ENCODE measurements at places on chromosomes 7 and 10. TPM values are rescaled to one million over a fixed set of nuclear protein-coding genes. Genes with fewer than 3 reads are reported as not detected.

FAM131B gene
- total RNA-seq: 0.47 TPM

HMX3 gene
- total RNA-seq: not detected

ENTPD7 gene
- 2.9 TPM for total RNA-seq

MPP7 gene
- 14.7 TPM for total RNA-seq

CRHR2 gene
- total RNA-seq: 0.19 TPM

GRCh38 chr7:64463636-64464375 is 99.1 kb downstream of the ZNF680 start:
- H3K4me1 ChIP-seq: peaks cover 7% of the 10 kb centered on the region
- peaks cover under 1% of the 10 kb centered on the region for H3K36me3 ChIP-seq
- H3K27ac ChIP-seq: peak overlapping the region; percentile 11
- DNase-seq: peak; percentile 82

- peaks cover 7% of the 10 kb centered on the region for H3K4me1 ChIP-seq
- no peak overlapping the region for H3K4me3 ChIP-seq
- no peaks in the 10 kb centered on the region for H3K36me3 ChIP-seq
- peak; percentile 53 for DNase-seq
These were observed 64.1 kb upstream of the PDZD8 start for GRCh38 chr10:117439243-117439912.

GRCh38 chr7:90817151-90817550 is 221.0 kb downstream of the CDK14 start:
- no peaks in the 10 kb centered on the region for H3K27me3 ChIP-seq
- no peaks in the 10 kb centered on the region for H3K36me3 ChIP-seq
- no peak overlapping the region for H3K4me3 ChIP-seq
- no peaks in the 10 kb centered on the region for H3K4me1 ChIP-seq

GRCh38 chr7:5578495-5578894 is 154.9 kb upstream of the TNRC18 start:
- no peaks in the 10 kb centered on the region for H3K27me3 ChIP-seq
- no peak overlapping the region for H3K27ac ChIP-seq
- H3K4me3 ChIP-seq: no peak overlapping the region
- DNase-seq: no peak

All from left ventricle myocardium inferior (tissue), 1 donor.